ENCODE measurements at places on chromosomes 4 and X.
A peak's percentile ranks its signal among the peaks of the same experiment; 100 is the strongest.

DNA sequence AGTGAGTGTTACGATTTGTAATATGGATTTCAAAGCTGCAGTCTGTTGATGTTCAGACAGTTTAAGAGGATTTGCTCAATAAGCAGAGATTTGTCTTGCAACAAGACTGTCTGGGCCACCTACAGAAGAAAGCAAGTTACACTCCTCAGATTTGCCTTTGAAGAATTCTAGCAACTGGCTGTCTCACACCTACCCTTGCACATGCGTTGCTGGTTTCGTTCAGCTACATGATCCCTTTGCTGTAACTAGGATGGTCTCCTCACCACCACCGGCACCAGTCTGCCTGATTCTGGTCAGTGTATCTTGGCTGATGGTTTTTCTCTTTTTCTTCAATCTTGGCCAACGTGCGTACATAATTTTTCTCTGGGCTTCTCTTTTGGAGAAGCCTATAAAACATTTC lies 172.7 kb upstream of the LCORL start:
- no peak for DNase-seq

GRCh38 chrX:97938706-97939105 lies 1055.0 kb downstream of the RPA4 start:
- DNase-seq, result no peak

GRCh38 chr4:47160095-47160494 lies 128.7 kb downstream of the GABRB1 start:
- no peak for DNase-seq

GRCh38 chr4:24042094-24042493 lies 152.2 kb upstream of the PPARGC1A start:
- no peak for DNase-seq

GRCh38 chrX:154323537-154323936 lies 27.9 kb downstream of the TKTL1 start:
- no peak for DNase-seq

GRCh38 chr4:177427192-177427591 lies 15.0 kb downstream of the AGA start:
- DNase-seq, result no peak

DNA sequence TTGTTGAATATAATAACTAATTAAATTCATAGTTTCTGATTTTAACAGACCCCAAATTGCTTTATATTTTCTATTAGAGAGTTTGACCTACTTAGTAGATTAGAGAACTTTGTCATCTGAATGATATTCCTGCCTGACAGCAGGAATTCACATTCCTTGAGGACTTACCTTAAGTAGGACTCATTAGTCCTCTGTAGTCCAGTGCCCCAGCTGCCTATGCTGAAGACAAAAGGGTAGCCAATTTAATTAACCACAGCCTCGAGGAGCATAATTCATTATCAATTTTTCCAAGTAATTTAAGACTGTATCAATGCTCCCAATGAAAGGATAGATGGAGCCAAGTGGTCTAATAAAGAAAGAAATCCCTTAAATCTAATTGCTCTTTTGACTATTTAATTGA lies 1405.0 kb upstream of the IGFBP7 start:
- no peak for DNase-seq

DNA sequence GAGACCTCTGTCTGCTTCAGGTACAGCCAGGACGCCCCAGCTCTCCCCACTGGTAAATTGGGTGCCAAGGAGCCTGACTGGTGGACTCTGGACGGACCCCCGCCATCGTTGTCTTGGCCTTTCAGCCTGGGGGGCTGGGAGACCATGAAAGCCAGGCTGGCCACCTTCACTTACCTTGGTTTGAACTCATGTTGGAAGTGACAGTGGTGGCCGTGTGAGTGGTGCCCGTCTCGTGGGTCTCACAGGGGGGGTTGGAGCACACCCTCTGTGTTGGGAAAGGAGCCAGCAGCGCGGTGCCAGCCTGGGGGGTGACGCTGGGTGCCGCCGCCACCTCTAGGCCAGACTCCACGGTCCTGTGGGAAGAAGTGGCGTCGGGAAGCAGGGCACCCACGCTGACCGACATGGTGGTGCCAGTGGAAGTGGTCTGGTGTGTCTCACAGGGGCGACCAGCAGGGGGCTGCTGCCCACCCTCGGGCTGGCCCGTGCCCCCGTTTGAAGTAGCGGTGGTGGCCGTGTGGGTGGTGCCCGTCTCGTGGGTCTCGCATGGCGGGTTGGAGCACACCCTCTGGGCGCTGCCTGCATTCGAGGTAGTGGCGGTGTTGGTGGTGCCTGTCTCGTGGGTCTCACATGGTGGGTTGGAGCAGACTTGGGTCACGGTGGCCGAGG lies 9.6 kb upstream of the RENBP start:
- no peak for DNase-seq

GRCh38 chr4:184983672-184984356 lies 34.5 kb upstream of the HELT start:
- DNase-seq, result peak; percentile 42

DNA sequence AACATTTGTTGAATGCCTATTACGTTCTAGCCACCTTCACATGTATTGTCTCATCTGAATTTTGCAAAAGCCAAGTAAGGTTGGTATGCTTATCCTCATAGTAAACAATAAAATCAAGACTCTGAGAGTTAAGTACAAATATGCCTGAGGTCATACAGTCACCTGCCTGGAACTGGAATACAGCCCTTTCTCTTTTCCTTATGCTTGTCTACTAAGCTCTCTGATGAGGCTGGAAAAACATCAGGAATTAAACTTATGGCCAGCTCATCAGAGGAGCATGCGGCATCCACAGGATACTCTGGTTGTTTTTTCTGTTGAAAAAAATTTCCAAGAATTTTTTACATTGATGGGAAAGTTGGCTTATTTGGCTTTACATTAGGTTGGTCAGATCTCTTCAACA lies 35.5 kb downstream of the NCAPG start:
- peak; percentile 8 for DNase-seq

DNA sequence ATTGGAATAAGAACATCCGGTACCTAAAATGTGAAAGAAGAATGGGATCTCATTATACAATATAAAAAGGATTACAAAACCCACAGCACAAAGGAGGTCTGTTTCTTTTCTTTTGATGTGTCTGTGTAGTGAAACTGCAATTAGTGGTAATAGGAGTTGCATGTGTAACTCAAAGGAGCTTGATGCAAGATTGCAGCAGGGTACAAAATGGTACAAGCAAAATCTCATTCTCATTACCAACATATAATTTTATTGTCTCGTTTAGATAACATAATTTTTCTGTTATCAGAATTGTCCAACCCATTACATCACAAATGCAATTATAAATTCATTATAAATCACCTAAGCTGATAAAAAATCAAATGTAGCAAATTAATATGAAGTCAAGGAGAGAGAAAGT lies 47.1 kb upstream of the CCSER1 start:
- no peak for DNase-seq

- peak; percentile 52 for DNase-seq
These were observed 51.3 kb upstream of the NFKB1 start for GRCh38 chr4:102449751-102450352.

DNA sequence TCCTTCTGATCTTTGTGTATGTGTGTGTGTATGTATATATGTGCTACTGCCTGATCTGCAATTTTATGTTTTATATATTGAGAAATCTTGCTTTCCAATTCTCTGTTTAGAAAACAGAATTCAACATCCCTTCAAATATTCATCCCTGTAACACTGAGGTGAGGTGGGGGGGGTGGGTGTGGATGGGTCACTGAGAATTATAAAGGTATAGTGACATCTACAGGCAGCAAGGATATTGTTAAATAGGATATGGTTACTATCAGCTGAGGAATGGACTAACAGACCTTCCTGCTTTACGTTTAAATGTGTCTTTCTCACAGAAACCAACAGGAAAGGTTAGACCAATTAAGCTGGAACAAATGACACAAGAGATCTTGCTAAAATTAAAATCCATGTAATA lies 19.0 kb upstream of the MAGEB2 start:
- no peak for DNase-seq

GRCh38 chr4:5930876-5931275 lies 38.0 kb upstream of the CRMP1 start:
- DNase-seq, result no peak

GRCh38 chr4:70948665-70949260 lies 44.7 kb upstream of the DCK start:
- no peak for DNase-seq

GRCh38 chrX:104330966-104331365 lies 76.2 kb upstream of the ESX1 start:
- DNase-seq, result no peak

DNA sequence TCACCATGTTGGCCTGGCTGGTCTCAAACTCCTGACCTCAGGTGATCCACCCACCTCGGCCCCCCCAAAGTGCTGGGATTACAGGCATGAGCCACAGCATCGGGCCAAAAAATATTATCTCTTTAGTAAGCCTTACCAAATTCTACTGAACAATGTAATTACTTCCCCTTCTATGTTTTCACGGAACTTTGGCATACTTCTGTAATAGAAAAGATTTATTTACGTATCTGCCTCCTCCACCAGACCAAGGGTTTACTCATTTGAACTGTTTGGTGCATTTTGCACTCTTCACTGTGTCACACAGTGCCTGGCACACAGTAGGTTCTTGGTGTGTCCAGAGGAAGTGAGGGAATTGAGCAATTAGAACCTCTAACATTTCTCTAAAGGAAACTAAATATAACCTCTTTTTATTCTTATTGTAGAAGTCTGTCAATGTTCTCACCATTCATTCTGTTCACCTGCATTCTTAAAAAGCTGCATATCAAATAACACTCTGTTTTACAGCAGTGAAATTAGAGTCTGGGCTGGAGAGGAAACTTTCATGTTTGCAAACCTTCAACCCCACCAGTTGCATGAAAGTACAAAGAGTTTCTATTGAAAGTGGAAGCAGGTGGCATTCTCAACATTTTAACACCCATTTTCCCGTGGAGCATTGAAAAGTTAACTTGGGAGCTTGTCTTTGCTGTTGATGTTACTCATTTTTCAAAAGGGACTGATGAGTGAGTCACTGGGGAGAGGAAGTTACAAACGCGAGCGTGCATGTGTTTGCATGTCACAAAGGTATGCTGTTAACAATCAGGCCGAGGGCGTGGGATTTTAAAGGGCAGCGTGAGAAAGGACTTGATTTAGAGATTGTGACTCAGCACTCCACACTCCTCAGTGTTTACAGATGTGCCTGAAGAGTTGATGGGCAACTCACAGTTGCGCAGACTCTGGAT lies 314.1 kb downstream of the STK32B start:
- DNase-seq, result peak; percentile 99

DNA sequence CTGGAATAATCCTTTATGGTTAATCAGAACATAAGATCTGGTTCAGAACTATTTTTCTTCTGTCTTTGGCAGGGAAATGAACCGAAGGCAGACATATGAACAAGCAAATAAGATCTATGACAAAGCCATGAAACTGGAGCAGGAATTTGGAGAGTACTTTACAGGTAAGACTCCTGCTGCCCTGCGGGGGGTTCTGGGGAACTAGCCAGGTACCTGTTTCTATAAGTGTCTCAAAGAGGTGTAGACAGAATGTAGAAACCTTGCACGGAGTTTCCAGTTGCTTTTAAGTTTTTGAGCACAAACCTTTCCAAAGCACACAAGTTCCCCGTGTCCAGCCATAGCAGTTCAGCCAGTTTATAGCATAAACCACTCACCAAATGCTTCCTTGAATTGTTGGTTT lies 56.2 kb downstream of the DLG3 start:
- DNase-seq, result no peak

- peak; percentile 24 for DNase-seq
These were observed 290.7 kb upstream of the FAM241A start for GRCh38 chr4:111854494-111855087.

- no peak for DNase-seq
These were observed 587.7 kb upstream of the BOD1L1 start for GRCh38 chr4:14215116-14215770.

- no peak for DNase-seq
These were observed 226.6 kb downstream of the KDR start for GRCh38 chr4:54898656-54899340.

DNA sequence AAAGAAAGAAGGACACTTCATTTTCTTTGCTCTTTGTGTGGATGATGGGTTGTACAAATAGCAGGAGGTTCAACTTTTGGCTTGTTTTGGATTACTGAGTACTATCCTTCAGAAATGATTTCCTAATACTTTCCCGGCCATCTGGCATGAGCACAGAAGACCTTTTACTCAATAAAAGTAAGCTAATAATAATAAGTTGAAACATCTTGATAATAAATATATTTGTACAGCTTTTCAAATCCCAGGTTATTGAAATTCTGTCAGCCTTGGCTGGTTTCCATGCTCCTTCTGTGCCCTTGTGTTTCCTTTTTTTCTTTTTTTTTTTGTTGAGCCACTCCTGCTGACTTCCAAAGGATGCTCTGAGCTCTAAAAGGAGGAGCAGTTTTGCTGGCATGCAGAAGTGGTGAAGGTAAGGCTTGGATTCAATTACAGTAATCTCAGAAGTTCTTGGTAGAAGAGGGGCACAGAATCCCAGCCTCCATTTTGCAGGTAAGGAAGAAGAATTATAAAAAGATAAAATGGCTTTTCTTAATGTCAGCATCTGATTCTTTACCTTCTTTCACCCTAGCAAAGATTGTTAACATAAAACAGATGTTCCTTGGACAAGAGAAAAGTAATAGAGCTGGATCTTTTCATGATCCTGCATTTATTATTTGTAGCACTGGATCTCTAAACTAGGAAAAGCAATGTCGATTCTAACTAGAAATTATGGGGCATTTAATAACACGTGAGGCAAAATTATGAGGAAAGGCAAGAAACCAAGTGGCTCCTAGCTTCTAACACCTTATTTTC lies 31.9 kb downstream of the REPS2 start:
- no peak for DNase-seq

DNA sequence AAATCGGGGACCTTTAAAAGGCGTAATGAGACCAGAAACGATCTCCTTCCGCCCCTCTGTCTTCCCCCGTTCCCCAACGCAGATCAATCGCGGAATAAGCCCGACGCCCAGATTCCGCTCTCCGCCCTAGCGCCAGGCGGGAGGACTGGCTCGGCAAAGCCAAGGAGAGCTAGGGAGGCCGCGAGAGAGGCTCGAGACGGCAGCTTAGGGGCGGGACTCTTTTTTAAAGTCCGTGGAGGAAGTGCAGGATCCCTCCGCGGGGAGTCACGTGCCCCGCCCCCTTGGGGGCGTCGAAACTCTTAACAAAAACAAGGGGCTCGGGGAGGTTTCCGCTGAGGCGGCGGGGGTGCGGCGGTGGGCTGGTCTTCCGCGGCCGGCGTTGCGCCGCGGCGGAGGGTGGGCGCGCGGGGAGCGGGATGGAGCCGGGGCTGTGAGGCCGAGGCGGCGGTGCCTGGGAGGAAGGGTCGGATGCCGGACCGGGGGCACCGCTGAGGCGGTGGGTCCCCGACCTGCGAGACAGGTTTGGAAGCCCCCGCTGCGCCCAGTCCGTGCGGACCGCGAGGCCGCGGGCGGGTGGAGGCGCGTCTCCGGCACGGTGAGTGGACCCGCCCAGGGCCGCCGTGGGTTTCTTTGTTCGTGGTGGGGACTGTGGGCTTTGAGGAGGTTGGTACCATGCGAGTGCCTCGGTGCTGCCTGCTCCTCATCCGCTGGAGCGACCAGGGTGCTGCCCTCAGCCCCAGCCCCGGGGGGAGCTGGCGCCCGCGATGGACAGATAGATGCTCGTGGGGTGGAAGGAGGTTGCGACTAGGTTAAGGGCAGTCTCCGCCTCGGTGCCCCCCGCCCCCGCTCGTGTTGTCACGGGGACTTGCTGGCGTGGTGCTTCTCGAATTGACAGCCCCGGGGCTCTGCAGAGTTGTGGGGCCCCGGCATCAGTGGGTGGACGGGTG lies at the start of gene CCNG2:
CCNG2 (plus strand) TSS at position 296 of the 947 bp plus-strand sequence. CDS start 1,326 bp downstream, outside the sequence.
- peak; percentile 87 for DNase-seq

Measured in dermis microvascular lymphatic vessel endothelial cell (primary cell).